ENCODE measurements at places on chromosomes 3 and 15.

GRCh38 chr15:89090791-89091626, 2.8 kb downstream of the ABHD2 start:
- DNase-seq, result peak; percentile 67

DNA sequence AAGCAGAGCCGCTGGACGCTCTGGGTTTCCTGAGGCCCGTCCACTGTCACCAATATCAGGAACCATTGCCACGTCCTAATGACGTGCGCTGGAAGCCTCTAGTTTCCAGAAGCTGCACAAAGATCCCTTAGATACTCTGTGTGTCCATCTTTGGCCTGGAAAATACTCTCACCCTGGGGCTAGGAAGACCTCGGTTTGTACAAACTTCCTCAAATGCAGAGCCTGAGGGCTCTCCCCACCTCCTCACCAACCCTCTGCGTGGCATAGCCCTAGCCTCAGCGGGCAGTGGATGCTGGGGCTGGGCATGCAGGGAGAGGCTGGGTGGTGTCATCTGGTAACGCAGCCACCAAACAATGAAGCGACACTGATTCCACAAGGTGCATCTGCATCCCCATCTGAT, 3.3 kb downstream of the RHO start:
- DNase-seq, result no peak

- DNase-seq, result no peak
Observed at GRCh38 chr3:47407896-47408838, 27.3 kb downstream of the PTPN23 start.

DNA sequence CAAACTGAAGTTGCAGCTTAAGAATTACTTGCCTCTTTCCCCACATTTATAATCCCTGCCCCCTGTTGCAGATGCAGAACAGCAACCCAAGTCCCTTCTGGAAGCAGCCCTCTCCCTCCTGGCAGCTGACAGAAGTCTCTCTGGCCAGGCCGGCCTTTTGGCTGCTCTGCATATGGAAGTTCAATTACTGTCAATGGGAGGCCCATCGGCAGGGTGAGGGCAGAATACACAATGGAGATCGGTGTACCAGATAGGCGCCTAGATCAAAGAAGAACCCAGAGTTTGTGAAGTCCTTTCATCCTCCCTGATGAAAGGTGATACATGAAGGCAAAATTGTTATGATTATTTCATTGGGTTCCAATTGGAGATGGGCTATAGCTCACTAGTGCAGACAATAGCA, 327.9 kb upstream of the CTNNB1 start:
- DNase-seq, result no peak

All from testis (tissue), 5 donors.